SJCRH30 (cell line): ENCODE measurements at places on chromosomes 6 and 20.
A peak's percentile ranks its signal among the peaks of the same experiment; 100 is the strongest.

- DNase-seq: no peak
Measured at GRCh38 chr6:20444786-20445271, 43.1 kb downstream of the E2F3 start.

DNA sequence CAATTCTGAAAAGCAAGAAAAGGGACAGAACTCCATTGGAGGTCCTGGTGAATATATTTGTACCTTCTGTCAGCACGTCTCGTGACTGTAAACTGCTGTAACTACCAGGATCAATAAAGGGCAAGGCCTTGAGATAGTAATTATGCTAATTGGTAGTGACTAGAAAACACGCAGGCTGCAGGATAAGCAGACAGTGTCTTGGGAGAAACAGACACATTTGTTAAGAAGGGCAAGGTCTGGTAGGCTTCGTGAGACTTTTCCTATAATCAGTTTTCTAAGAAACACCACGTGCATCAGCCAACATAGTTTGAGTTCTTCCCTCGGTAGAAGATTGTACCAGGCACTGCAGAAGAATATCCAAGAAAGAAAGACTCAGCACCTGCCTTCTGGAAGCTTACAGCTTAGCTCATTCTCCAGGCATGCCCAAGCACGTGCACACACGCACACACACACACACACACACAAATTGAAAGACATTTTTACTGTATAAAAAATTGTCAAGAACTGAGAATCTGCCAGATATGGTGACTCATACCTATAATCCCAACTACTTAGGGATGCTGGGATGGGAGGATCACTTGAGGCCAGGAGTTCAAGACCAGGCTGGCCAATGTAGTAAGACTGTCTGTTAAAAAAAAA, 167.0 kb upstream of the SASH1 start:
- no peak for DNase-seq

GRCh38 chr20:38275815-38276550, 15.4 kb upstream of the KIAA1755 start:
- DNase-seq: no peak

DNA sequence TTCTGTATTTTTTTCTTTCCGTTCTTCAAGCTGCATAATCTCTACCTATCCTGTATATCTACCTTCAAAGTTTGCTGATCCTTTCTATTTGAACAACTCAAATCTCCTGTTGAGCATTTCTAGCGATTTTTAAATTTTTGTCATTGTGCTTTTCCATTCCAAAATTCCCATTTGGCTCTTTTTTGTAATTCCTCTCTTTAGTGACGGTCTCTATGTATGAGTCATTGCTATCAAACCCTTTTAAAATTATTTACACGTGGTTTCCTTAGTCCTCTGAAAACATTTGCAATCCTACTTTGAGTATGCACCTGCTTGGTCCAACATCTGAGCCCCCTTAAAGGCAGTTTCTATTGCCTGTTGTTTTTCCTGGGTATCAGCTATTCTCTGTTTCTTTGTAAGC, 100.5 kb upstream of the FOXC1 start:
- DNase-seq: no peak

- no peak for DNase-seq
Measured at GRCh38 chr20:32966881-32967781, 37.1 kb downstream of the SUN5 start.

DNA sequence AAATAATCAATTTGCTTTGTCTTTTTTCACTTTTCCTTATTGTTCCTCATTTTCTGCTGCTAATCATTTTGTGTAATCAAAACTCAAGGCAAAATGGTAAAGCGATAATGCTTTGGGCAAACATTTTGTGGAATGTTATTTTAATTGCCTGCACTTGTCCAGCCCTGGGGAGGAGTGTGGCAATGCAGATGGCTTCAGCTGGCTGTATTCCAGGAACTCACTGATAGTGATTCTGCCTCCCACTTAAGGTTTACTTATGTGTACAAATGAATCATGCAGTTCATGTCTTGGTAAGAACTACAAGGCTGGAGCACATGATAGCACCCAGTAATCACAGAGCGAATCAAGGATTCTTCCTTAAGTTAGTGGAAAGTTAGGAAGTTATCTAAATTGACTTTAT, 107.8 kb downstream of the COL19A1 start:
- peak; percentile 65 for DNase-seq

- DNase-seq: no peak
Measured at GRCh38 chr20:1335961-1336698, 7.2 kb upstream of the SDCBP2 start.

- peak; percentile 53 for DNase-seq
Measured at GRCh38 chr20:44211177-44212039, 837 bp upstream of the OSER1 start.

- DNase-seq: no peak
Measured at GRCh38 chr20:9626357-9626756, 112.0 kb downstream of the LAMP5 start.

DNA sequence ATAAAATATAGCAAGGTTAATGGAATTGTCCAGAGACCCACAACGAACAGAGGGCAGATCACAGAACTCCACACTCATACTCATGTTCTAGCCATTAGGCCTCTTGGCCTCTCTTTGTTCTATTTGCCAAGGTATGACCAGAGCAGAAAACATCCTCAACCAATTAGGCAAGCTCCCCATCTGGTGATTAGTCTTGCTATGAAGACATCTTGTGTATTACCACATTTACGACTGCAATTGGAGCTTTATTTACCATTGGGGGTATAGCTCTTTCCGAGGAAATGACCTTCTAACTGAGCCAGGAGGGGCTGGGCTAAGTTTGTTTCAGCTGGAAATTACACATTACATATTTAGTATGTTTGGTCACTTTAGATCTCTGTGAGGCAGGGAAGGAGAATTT, 593.9 kb downstream of the CD109 start:
- no peak for DNase-seq

GRCh38 chr6:142871910-142872331, 73.1 kb downstream of the HIVEP2 start:
- DNase-seq: no peak

DNA sequence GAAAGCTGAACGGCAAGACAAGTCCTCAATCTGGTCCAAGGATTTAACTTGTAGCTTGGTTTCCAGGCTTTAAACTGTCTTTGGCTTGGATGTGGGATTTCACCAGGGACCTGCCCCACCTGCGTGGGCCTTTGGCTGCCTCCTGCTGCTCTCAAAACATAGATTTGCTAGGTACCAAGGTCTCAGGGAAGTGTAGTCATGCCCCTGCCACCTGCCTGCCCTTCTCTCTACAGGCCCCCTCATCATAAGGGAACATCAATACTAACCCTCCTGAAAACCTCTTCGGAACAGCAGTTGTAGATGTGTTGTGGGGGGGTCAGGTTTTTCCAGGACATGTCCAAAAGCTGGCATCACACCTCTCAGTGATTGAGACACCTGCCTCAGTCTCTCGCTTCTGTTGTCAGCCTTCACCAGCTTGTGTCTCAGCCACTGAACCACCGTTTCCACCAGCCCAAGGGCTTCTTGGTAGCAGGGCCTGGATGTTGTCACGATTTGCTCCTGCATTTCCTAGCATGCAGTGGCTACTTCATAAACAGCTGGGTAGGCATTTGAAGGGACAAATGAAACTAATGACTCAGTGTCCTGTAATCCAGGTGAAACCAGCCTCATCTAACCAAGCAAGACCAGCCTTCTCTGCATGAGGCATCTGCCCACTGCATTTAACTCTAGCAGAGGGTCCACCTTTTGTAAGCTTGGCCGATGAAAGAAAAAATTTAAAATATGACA, 141.6 kb upstream of the THBS2 start:
- no peak for DNase-seq

- DNase-seq: peak; percentile 57
Measured at GRCh38 chr20:31869942-31870725, at the start of the genes DUSP15 and TTLL9. TSS of gene DUSP15 (minus strand) at chr20:31870527. CDS start at chr20:31870337, 190 bp downstream. TSS of gene TTLL9 (plus strand) at chr20:31870634. CDS start at chr20:31871127, 493 bp downstream.

GRCh38 chr20:1324598-1325172, 4.3 kb downstream of the SDCBP2 start:
- no peak for DNase-seq

DNA sequence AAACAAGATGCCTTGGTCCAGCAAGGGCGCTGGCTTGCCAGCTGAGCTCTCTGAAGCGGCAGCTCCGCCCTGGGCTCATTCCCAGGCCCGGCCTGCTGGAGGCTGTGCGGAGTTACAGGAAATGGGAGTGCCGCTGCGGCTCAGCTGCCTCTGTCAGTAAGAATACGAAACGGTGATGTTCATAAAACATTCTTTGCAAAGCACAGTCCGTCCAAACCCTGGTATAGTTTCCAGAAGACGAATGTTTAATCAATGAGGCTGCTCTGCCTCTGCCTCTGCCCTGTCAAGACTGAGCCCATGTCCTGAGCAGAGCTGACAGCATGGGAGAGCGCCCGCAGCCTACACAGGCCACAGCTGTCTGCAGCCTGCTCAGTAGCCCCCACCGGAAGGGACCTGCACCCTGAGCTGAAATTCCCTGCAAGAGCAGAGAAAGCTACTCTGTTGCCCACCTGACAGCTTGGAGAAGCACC, 153.3 kb upstream of the SNX9 start:
- DNase-seq: peak; percentile 88

DNA sequence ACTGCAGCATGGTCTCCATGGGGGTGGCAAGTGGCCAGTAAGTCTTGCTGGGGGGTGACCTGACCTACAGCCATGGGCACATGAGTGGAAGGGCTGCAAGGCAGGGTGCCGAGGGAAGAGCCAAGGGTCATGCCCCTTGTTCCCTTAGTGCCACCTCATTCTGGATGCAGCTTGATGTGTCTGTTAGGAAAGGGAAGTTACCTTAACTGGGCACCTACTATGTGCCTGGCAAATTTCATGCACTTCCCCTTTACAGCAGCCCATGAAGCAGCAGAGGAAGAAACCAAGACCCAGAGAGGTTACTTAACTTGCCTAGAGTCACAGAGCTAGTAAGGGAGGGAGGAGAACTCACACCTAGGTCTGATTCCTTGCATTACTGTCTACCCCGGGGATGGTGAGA, 174.0 kb downstream of the MRPL14 start:
- DNase-seq: no peak

DNA sequence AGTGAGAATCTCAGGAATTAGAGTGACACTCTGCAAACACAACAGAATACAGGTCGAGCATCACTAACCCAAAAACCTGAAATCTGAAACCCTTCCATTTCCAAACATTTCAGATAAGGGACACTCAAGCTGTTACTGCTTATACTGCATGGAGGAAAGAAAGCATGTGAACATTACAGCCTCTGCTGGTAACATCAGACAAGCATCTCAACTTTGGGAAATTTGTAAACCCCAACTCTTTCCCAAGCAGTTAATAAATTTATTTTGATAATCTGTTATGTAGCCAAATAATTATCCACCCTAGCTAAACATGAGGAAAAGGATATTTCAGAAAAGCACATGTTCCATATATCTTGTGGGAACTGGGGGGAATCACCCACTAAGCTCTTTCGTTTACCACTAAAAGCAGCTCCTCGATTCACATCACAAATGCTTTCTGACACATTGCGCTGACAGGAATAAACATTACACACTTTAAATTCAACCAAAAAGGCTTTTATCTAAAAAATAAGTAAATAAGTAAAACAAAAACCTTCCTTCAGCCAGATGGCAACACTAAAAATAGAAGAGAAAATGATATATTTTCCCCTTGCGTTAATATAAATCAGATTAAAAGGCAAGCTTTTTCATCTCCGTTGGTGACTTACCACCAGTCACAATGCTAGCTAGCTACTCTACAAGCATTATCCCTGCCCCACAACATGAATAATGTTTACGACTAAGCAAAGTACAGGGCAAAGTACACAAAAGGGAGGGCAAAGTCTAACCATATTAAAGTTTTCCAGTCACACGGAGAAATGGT, 120.8 kb downstream of the MAP7 start:
- DNase-seq: no peak

DNA sequence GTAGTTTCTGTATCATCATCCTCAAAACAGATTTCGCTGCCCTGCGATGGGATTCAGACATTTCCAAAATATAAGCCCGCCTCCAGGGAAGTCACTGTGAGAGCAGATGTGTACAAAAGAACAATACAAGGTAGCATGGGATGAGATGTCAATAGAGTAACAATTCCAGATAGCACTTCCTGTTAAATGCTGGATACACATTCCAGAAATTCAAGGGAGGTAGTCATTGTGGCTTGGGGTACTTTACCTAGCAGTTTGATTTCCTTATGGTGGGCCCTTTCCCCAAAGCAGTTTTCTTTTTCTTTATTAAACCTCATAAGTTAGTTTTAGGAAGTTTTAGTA, 2.5 kb downstream of the RNF217 start:
- no peak for DNase-seq

- DNase-seq: no peak
Measured at GRCh38 chr6:146287691-146288369, 255.8 kb upstream of the RAB32 start.

DNA sequence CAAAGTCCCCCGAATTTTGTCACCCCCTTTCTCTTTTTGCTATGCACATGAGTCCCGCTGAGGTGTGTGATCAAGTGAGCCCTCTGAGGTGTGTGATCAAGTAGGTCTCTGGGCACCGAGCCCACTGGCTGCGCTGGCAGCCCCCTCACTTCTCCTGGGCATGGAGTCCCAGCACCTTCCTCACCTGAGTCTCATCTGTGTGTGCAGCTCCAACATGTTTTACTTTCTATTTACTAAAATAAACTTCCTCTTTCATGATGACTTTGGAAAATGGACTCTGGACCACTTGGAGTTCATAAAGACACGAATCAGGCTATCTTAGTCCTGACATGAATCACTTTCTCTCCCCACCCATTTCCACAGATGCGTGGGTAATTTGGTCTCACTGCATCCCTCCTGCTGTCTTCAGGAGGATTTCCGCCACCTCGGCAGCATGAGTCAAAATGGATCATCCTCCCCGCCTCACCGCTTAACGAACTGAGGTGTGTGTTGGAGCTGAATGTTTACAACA, 39.8 kb downstream of the PRDM1 start:
- no peak for DNase-seq

- no peak for DNase-seq
Measured at GRCh38 chr6:12481292-12481691, 191.1 kb downstream of the EDN1 start.

DNA sequence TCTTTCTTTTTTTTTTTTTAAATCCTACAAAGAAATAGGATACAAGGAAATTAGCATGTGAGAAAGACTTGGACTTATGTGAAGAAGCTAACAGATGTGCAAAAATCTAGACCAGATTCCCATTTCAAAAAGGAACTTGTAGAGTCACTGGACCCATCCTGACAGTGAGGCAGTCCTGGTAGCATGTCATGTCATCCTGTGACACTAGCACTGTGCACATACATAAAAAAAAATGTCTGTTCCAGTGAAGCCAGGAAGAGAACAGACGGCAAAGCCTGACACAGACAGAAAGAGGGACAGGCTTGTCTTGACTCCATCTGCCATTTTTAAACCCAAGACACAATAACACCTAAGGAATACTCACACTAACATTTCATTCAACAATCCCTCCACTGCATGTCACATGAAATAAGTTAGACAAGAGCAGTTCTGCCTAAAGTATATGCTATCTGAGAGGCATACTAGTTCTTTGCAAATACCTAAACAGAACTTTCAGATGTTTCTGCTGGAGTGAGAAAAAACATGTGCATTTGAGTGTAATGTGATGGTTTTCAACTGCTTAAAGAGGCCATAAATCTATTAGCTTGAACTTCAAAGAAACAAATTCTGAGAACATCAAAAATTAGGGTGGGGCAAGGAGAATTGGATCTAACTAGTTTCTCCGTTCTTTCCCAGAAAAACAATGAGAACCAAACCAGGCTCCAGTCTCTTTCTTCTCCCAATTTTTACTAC, 159.6 kb downstream of the BACH2 start:
- no peak for DNase-seq

GRCh38 chr6:10520468-10520867, 683 bp upstream of the GCNT2 start:
- DNase-seq: no peak

GRCh38 chr6:138377844-138378243, at the start of gene SMIM28:
TSS of gene SMIM28 (plus strand) at chr6:138377905. CDS start at chr6:138378073, 168 bp downstream.
- DNase-seq: peak; percentile 47

- DNase-seq: peak; percentile 4
Measured at GRCh38 chr6:7726416-7727085, 652 bp downstream of the BMP6 start.
